Activated CD8-positive, alpha-beta memory T cell treated with anti-CD3 and anti-CD28 coated beads for 1 hour (primary cell): ENCODE measurements at places on chromosomes 11 and 22.

- DNase-seq: no peak
Observed at GRCh38 chr11:8049084-8049483, 31.9 kb upstream of the TUB start.

- no peak for DNase-seq
Observed at GRCh38 chr11:6646918-6647679, 8.5 kb downstream of the DCHS1 start.

GRCh38 chr11:63845303-63845702 is 6.4 kb downstream of the MARK2 start:
- no peak for DNase-seq

DNA sequence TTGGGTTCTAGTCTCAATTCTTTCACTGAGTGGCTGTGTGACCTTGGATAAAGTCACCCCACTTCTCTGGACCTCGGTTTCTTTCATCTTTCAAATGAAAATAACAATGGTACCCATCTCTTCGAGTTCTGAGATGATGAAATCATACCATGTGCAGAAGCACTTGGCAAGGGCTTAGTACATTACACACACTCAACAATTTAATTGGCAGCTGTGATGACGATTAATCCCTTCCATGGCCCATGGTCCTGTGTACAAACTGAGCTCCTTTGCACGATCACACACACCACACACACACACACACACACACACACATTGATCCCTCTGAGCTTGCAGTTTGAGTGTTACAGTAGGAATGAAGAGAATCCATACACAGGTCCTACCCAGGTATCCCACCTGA is 103.4 kb upstream of the ASPHD2 start:
- DNase-seq: no peak

DNA sequence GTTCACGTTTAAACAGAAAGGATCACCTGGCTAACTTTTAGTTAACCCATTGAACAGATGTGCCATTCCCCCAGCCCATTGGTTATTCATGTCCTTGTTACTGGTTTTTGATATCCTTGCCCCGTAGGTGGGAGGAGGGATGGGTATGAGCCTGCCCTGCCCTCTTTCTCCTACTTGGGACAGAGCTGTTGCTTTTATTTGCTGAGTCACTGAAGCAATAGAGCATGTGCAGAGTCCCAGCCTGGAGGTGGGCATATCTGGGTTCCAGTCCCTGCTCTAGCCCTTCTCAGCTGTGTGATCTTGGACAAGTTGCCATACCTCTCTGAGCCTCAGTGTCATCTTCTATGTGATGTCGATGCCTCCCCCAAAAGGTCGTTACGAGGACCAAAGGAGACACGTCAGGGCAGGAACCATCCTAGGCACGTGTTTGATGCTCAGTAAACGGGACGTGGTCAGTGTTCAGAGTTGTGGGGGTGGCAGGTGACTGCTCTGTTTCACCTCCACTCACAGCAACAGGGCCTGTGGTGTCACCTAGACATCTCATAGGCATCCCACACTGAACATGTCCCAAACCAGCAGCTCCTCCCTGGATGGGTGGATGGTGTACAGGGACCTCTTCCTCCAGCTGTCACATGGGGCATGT is 61.0 kb downstream of the BMAL1 start:
- no peak for DNase-seq

GRCh38 chr22:49900441-49901230 is 17.6 kb downstream of the ALG12 start:
- no peak for DNase-seq

GRCh38 chr22:32313532-32313931 is 44.1 kb upstream of the RFPL3 start:
- DNase-seq: no peak

GRCh38 chr22:31612891-31613285 is 49.1 kb downstream of the PISD start:
- no peak for DNase-seq

DNA sequence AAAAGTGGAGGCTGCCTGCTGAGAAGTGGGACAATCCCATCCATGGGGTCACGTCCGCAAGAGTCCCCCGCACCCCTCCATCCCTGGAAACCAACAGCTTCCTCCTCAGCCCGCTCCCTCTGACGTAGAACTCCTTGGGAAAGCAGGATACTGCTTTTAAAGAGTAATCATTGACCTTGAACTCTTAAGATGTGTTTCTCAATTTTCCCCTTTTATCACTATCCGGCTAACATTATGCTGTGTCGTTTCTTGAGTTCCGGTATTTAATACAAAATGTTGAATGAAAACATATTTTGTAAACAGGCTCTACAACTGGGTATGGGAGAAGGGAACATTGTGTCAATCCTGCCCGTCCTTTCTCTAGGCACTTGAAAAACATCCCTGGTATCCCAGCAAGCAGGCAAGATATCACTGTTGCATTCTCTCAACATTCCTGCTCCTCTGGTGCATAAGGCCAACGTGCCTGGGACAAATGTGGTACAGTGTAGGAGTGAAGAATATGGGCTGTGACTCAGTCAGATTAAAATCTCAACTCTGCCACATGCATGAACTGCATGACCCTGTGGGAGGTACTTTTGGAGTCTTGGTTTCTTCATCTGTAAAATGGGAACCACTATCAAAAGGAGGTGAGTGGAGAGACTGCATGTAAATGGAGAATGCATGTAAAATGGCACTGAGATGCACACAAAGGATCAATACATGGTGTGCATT is 52.8 kb downstream of the WT1 start:
- DNase-seq: no peak

DNA sequence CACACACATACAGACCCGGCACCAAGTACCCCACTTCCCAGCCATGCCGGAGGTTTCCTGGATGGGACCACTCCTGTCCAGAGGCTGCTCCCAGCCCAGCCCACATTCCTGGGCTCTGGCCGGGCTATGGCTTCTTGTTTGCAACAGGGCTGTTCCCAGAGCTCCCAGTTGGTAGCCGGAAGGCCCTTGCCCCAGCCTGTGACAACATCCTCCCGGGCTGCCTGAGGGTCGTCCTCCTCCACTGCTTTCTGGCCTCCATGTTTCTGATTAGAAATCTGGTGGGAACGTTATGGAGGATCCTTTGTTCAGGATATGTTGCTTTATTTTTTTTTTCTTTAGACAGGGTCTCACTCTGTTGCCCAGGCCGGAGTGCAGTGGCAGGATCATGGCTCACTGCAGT is 952 bp upstream of the CYP2D6 start:
- no peak for DNase-seq

DNA sequence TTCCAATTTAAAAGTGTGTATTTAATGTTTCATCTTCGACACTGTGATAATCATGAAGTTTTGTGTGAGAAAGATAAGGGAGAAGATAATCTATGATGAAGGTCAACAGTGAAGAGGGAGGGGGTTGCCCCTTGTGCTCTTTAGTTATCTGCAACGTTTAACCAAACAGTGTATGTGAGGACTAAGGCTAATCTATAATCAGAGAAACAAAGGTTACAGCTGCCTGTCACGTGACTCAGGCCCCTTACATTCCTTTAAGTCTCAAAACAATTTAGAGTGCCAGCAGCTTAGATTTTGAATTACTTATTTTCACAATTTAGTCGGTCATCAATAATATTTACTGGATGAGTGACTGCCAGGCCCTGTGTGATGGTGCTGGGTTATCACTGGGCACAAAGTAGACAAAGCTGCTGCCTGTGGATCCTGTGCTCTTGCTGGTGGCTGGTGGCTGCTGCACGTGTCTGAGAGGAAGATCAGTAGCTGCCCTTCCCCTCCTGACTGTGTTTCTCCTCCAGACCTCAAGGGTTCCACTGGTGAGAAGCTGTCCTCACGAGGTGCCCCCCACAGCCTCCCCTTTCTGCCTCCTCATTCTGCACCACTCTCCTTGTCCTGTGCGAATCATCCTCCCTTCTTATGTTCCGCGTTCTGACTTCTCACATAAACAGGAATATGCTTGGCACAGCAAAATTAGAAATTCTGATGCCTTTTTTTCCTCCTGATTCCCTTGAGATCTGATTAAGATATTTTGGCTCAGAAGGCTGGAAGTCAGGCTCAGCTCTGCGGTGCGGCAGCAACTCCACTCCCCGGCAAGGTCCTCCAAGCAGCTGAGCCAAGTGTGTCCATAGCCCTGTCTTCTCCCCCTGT is 331.1 kb upstream of the B3GAT1 start:
- DNase-seq: no peak

DNA sequence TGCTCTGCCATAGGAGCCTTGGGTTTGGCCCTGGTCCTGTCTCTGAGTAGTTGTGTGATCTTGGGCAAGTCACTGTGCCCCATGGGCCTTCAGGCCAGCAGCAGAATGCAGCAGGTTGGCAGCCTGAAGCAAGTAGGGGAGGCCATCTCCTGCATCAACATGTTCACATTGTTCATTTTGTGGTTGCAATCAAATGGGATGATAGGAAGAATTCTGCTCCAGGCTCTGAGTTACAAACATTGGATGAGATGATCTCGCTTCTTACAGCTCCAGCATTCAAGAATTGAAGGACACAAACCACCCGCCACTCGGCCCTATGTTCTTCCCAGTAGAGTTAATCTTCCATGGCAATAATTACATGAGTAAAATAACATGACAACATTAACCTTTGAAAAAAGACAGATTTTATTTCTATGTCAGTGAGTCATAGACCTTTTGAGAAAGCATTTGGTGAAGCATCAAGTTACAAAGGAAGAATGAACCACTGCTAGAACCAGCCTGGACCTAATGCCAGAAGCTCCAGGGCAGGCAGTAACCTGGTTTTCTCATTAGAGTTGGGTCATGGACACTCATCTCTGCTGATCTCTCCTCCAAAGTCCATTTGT is 308.3 kb upstream of the NCAM1 start:
- no peak for DNase-seq

- no peak for DNase-seq
Observed at GRCh38 chr11:68889948-68890446, 13.6 kb downstream of the MRPL21 start.

DNA sequence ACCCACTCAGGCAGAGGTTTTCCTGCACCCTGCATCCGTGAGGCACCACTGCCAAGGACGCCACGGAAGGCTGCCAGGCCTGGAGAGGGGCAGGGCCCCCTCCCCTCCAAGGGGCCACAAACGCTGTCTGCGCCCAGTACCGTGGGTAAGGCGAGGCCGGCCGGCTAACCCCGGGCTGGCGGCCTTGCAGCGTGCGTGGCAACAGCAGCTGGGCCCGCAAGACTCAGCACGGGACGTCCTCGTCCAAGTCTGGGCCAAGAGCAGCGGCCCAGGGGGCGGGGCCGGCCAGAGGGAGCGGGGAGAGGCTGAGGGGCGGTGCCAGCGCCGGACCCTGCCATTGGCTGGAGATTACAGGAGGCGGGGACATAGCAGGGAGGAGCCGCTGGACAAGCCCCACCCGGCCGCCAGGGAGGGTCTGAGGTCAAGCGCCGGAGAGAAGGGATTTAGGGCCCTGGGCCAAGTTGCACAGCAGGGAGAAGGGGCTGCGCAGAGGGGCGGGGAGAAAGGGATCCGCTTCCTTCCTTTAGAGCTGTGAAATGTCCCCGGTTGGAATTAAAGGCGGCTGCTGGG is 16.0 kb downstream of the SLC43A1 start:
- DNase-seq: no peak
